ENCODE measurements at places on chromosomes 2 and 18. TPM values are rescaled to one million over a fixed set of nuclear protein-coding genes. Genes with fewer than 3 reads are reported as not detected.

DNA sequence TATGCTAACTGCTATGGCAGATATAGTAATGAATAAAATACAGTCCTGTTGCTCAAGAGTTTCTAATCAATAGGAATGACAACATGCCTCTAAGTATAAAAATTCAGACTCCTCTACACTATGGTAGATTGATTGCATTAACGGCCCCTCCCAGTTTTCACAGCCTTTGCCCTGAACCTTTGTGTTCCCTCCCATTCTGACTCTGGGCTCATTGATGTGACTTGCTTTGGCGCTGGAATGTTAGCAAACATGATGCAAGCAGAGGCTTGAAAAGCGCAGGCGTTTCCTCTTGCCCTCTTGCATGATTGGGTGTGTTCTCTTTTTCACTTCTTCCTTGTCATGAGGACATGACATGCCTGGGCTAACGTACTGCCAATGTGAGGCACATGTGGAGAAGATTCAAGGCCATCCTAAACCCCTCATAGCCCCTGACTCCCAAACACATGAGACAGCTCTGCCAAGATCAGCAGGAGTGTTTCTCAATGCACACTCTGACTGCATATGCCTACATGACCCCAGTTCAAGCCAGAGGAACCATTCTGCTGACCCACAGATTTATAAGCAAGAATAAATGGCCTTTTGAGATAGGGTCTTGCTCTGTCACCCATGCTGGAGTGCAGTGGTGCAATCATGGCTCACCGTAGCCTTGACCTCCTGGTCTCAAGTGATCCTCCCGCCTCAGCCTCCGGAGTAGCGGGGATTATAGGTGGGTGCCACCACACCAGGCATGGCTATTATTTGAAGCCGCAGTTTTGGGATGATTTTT, 49.7 kb upstream of the CD28 start:
- DNase-seq: peak; percentile 35

GRCh38 chr2:128662051-128662471, 343.4 kb upstream of the HS6ST1 start:
- no peak for DNase-seq

GRCh38 chr18:47077111-47077510, 41.7 kb upstream of the ELOA2 start:
- DNase-seq: no peak

GRCh38 chr18:22084547-22084946, 84.8 kb upstream of the GATA6 start:
- peak; percentile 26 for DNase-seq

DNA sequence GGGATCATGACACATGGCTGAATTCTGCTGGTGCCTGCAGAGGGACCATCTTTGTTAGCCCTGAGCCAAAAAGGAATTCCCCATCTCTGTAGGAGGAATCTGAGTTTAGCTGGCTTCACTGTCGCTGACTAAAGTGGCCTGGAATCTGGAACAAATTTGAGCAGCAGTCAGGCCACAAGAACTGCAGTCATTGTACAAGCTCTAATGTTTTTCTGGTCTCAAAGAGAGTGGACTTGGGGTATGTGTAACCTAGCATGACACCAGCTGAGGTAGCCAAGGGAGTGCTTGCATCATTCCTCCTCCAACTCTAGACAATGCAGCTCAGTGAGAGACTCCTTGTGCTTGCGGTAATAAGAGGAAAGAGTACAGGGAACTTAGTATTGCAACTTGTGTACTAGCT, 539.1 kb upstream of the LRRTM4 start:
- peak; percentile 2 for DNase-seq

- DNase-seq: no peak
Measured at GRCh38 chr2:226548732-226549131, 250.9 kb downstream of the IRS1 start.

DNA sequence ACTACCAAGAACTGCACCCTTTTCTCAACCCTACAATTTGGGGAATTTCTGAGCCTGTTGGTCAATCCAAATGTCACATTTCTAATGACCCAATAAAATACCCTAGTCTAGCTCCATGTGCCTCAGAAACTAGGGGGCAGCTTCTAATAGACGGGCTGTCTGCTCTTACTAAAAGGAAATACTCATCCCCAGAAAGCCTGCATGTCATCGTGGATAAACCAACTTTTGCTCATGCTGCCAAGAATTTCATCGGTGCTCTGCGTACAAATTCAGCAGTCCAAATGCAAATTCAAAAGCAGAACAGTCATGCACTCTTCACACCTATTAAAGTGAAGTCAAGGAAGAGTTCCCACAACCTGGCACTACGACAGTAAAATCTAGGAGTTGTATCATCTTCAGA, 377.3 kb downstream of the LNPK start:
- DNase-seq: no peak

GRCh38 chr18:42392926-42393325, 437.9 kb downstream of the PIK3C3 start:
- no peak for DNase-seq

- no peak for DNase-seq
Measured at GRCh38 chr18:58348517-58348916, 280.4 kb downstream of the ALPK2 start.

- DNase-seq: no peak
Measured at GRCh38 chr2:229179628-229180027, 91.5 kb downstream of the PID1 start.

Gene ABCG8
- not detected for polyA plus RNA-seq

Gene PLEKHA3
- 26.3 TPM for polyA plus RNA-seq

Gene ZSWIM2
- 0.15 TPM for polyA plus RNA-seq
